ENCODE measurements at places on chromosomes 12 and 14.

DNA sequence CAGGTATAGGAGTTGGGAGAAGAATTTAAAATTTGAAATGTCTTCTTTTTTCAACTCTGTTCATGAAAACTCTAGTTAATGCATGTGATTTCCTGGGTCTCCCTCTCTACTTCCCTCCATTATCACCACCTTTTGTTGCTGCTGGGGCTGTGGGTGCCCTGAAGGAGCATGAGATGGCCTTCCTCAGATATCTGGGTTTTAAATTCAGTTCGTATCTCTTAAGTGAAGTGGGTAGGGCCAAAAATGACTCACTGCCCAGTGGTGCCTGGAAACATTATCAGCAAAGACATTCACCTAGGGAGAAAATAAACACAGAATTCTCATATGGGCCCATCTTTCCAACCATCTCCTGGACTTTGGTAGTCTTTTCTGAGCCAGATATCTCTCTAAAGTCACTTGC lies 234.9 kb upstream of the PLEKHG7 start:
- DNase-seq, result no peak

- no peak for DNase-seq
Measured at GRCh38 chr12:70648831-70649230, 11.6 kb upstream of the PTPRB start.

DNA sequence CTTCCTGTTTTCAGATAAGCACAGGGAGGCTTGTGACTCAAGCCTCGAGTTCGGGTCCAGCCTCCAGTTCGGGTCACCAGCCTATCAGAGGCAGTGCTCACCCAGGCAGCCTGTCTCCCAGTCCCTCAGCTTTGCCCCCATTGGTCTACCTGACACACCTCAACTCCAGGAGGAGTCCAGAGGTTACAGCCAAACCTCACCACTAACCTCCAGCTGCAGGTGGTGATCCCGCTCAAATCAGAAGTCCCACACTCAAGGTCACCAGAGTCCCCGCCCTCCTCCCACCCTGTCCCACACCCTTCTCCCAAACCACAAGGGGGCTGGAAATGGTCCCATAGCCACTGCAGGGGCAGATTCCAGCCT lies 42.1 kb downstream of the KDM2B start:
- DNase-seq, result no peak

DNA sequence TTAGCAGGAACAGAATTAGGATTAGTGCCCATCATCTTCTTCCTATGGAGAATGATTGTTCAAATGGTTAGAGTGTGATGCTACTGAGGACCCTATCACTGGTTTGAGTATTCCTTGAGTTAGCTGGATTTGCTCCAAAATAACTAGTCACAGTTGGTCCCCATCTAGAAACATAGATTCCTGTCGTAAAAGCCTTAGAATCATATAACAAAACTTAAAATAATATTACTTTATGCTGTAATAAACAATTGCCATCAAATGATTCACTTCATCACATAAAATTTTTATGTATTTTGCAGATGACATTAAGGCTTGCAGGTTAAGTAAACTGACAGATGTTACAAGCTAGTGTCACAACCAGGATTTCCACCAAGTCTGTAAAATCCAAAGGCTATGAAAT lies 209.8 kb downstream of the CCER1 start:
- DNase-seq, result no peak

- DNase-seq, result no peak
Measured at GRCh38 chr14:74605531-74606223, 6.4 kb downstream of the LTBP2 start.

GRCh38 chr12:110844551-110845338 lies 2.0 kb upstream of the CCDC63 start:
- DNase-seq, result no peak

- peak; percentile 46 for DNase-seq
Measured at GRCh38 chr12:51393676-51394545, 2.7 kb upstream of the GALNT6 start.

DNA sequence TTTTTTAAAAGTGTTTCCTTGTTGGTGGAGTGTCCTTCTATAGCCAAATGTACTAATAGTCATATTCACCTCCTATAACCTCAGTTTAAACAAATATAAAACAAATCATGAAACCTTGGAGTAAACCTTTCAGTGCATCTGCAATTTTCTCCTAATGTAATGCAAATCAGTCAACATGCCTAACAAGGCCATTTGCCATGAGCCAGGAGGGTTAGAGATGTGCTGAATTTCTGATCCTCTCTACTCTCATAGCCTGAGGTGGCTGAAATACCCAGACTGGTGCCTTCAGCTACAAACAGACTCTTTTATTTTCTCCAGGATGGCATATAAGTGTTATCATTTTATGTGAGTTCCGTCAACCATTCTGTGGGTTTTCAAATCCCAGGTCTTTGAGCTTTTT lies 908.1 kb downstream of the GALC start:
- no peak for DNase-seq

DNA sequence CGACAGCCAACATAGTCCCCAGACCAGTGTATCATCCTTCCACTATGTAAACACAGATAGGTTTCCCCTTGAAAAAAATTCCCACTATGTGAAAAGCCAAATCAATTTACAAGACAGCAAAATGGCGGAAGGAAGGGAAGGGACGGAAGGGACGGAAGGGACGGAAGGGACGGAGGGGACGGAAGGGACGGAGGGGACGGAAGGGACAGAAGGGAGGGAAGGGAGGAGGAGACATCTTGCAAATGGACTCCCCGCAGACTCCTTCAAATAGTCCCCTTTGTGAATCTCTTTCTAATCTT lies 75.3 kb downstream of the NINJ2 start:
- no peak for DNase-seq

DNA sequence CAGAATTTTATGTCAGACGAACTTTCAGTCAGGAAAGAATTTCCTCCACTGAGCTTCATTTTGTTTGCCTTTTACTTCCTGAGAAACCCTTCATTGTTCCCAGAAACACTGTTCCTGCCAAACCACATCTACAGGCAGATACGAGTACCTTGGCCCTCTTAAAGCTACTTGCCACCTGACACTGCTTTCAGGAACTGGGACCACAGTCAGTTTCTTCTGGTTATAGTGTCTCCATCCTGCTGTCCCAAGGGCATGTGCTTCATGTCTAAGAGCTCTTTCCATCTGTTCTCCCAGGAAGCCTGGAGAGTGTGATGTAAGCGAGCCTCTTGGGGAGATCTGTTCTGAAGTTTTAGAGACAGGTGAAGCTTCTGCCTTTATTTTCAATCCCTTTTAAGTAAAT lies 161.7 kb upstream of the PLEKHA5 start:
- DNase-seq, result no peak

GRCh38 chr12:119181202-119181601 lies 2.5 kb downstream of the HSPB8 start:
- DNase-seq, result no peak

DNA sequence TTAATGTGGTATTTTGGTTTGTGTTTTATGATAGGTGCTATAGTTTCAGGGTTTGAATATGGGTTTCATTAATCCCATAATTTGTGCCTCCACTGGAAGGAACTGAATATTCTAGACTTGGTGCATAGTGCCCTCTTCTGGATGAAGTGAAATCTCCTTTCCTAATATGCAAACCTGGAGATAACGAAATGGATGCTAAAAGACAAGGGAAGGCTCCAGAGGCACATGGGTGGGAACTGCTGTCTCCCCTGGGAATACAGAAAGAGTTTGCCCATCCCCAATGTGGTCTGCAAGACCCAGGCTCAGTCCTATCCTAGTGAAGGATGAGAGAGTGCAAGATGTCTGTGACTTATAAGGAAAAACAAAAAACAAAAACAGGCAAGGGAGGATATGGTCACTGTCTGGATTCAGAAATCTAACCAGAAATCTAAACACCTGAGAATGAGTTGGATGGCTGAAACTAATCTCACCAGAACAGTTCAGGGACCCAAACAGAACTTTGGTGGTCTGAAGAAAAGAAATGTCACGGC lies 142.3 kb upstream of the TMPO start:
- DNase-seq, result no peak

GRCh38 chr12:43462080-43462479 lies 89.9 kb downstream of the ADAMTS20 start:
- DNase-seq, result no peak

- no peak for DNase-seq
Measured at GRCh38 chr12:9673404-9674225, 4.1 kb downstream of the CLEC2D start.

- no peak for DNase-seq
Measured at GRCh38 chr14:79098324-79098723, 928.2 kb downstream of the NRXN3 start.

DNA sequence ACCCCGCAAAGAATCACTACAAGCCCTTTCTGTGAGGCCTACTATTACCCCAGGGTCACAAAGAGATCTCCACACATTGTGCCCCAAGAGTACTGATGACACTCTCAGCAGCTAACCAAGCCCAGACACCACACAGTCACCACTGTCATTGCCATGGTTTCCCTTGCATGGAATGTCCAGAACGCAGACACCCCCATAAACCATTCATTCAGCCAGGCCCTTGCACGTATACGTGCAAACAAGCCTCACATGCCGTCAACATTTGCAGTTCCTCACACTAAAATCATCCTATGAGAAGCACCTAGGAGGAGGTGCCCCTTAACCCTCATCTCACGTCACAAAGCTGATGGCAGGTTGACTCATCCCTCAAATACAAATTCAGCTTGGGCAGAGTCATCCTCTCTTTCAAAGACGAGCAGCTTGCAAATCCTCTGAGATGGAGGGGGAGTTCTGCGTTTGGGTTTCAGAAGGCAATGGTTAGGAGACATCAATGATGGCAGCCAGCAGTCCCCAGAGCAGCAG lies 17.1 kb upstream of the KRT77 start:
- no peak for DNase-seq

GRCh38 chr14:29805415-29806123 lies 122.1 kb downstream of the PRKD1 start:
- DNase-seq, result no peak

DNA sequence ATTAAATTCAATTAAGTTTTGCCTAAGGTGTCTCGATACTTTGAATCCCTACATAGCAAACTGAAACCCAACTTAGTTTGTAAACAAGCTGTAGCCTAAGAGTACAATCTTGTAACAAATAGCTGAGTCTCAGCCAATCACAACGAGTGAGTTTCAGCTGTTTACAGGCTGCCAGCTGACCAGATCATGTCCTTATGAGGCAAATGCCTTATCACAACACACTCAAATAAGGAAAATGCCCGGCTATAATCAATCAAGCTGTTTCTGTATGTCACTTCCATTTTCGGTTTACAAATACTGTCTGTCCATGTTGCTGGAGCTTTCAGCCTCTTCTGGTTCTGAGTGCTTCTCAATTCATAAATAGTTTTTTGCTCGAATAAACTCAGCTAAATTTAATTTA lies 943.8 kb downstream of the SLC16A7 start:
- DNase-seq, result no peak

GRCh38 chr14:59398841-59399240 lies 66.3 kb downstream of the GPR135 start:
- no peak for DNase-seq

DNA sequence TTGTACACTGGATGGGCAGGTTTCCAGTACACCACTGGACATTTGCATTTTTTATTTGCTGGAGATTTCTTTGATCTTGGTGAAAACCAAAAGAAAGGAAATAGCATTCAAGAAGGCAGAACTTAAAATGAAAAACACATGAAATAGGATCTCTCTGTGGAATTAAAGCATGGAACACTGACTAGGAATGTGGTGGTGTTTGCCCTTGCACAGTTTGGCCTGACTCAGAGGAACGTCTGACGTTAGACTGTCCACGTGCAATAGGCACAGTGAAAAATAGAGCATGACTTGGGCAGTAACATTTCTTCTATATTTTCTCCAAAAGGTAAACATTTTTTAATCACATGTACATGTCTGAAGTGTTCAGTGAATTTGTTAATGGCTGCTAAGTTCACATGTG lies 474.1 kb upstream of the PRICKLE1 start:
- DNase-seq, result no peak

Data from activated CD8-positive, alpha-beta memory T cell treated with anti-CD3 and anti-CD28 coated beads for 4 hours (primary cell).